ENCODE measurements at places on chromosomes 2 and 18. TPM values are rescaled to one million over a fixed set of nuclear protein-coding genes. Genes with fewer than 3 reads are reported as not detected.

The AQP12A gene
- not detected for total RNA-seq

The CNTNAP5 gene
- not detected for total RNA-seq

The RAX gene
- total RNA-seq = not detected

The GLI2 gene
- total RNA-seq = not detected

The ABCA12 gene
- not detected for total RNA-seq

The TRIP12 gene
- 263 TPM for total RNA-seq

The CRYGB gene
- not detected for total RNA-seq

The MPP4 gene
- not detected for total RNA-seq

GRCh38 chr2:226660526-226660925 is 139.1 kb downstream of the IRS1 start:
- DNase-seq = no peak

GRCh38 chr2:145123606-145124005 is 603.7 kb upstream of the ZEB2 start:
- no peak for DNase-seq

GRCh38 chr18:38545071-38545470 is 979.5 kb upstream of the CELF4 start:
- no peak for DNase-seq

GRCh38 chr18:74284980-74285355 is 6.8 kb downstream of the CYB5A start:
- no peak for DNase-seq

DNA sequence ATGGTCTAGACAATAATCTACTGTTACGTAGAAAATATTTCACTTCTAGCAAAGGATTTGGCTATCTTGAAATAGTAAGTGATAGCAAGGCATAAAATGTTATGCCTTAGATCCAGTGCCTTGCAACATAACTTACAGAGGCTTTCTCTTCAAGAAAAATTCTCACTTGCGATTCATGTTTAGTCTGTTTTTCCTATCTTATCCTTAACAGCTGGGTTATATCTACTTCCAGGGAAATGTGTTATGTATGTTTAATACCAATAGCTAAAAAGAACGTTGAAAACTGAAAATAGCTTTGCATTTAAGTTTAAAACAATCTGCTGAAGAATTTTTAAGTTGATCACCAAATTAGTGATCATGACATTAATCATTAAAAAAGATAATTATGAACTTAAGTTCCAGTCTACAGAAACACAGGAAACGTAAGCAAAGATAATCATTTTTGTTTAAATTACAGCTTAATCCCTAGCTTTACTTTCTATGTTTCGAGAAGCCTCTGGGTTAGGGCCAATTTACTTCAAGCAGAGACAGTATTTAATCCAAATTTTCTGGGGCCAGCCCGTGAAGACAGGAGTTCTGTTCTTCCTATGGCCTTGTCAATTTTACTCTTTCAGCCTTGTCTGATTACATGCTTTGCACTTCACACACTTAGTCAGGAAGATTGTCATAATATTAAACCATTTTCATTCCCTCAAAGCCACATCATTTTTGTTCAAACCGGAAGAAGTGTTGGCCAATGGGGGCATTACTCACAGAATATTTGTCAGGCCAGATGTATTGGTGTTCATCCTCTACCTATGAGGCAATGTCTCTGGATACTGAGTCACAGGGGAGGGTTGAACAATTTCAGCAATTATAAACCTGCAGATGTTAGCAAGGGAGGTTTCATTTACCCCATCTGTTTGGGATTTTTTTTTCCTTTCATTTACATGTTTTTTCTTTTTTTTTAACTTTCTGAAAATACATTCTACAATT is 1132.9 kb upstream of the ZEB2 start:
- DNase-seq = no peak

- DNase-seq = no peak
Observed at GRCh38 chr18:48000701-48001100, 70.2 kb upstream of the SMAD2 start.

- no peak for DNase-seq
Observed at GRCh38 chr2:44398243-44398897, 36.6 kb downstream of the CAMKMT start.

GRCh38 chr18:45774065-45774521 is 50.1 kb downstream of the SLC14A1 start:
- no peak for DNase-seq

DNA sequence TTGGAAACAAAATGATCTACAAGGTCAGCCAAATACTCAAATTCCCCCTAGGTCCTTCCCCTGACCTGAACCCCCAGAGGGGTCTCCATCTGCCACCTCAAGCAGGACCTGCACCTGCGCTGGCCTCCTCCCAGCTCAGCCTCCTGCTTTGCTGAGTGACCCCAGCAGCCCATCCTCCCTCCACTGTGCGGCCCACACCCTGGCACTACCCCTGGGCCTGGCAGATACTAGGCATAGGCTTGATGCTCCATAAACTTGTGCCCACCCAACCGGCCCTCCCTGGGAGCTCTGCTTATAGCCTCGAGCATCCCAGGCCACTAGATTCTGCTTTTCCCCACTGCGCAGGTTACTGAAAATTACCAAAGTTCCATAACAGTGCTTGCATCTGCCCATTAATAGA is 156.2 kb downstream of the HDAC4 start:
- no peak for DNase-seq

DNA sequence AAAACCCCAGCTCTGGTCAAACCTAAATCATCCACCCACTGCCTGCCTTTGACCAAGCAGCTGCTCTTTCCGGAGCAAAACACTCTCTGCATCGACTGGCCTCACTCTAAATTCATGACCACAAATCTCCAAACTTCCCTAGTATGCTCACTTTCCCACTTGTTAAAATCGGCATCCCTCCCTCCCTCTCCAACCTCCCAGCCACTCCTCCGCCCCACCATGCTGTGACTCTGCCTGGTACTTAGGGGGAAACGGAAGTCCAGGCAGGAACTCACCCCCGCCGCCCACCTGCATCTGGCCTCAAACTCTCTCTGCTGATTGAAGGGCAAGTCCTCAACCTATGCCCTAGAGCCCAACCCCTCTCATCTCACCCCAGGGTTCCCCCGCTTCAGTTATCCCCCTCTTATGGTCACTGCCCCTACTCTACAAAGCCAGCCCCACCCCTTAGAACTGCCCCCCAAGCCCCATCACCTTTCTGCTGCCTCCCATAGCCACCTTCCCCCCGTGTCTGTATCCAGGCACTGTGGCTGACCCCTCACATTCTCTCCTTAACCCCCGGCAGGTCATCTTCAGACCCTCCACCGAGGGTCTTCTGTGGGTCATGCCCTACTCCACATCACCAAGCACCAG is 3.8 kb upstream of the ADRA2B start:
- DNase-seq = no peak

DNA sequence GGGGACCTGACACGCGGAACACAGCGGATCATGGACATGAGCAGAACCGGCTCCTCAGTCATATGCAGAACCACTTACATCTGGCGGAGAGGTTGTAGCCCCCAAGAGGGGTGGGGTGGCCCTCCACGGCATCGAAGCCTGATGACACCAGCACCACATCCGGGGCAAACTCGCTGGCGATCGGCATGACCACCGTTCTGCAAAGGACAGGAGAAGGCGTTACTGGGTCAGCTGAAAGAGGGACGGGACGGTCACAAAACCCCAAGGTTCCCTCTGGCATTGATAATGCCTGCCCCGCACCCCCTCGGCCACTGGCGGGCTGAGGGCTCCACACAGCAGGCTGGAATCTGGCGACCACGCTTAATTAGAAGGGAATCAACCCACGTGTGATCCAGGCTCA is 220.5 kb downstream of the TWIST2 start:
- DNase-seq = no peak

DNA sequence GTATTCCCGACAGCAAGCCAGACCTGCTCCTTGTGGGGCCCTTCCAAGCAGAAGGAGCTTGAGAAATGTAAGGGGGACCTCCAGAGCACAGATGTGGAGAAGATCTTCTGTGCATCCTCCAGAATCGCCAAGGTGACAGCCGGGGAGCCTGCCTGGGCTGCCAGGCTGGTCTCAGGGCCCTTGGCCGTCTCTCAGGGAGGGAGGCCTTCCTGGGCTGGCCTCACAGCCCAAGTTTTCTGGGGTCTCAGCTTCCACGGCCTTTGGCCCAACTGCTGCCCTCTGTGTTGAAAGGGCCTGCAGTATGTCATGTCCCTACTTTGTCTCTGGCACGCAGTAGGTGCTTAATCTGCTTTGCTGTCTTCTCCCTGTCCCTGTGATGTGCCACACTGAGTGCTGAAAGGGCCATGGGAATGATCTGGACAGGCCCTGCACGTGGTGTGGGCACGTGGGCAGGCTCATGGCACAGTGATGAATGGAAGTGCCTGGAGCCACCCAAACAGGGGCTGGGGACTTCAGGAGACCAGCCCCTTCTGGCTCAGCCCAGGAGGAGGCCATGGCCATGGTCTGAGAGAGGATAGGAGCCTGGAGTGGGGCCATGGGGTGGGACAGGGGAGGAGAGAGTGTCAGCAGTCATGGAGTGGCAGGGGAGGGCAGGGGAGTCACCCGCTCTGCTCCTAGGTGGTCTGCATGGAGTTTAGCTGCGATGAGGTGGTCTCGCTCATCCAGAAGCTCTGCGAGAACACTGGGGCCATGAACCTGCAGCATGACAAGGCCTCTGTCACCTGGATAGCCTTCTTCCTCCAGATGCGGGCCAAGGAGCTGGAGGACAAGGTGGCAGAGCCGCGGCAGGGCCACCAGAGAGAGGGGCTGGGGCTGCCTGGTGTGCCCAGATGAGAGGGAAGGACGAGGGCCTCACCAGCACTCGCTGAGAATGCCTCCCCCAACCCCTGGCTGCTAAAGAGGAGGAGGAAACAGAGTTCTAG is 35.4 kb downstream of the HJURP start:
- no peak for DNase-seq

- DNase-seq = no peak
Observed at GRCh38 chr2:43332653-43333052, 106.2 kb upstream of the ZFP36L2 start.
